Stimulated activated naive CD8-positive, alpha-beta T cell treated with anti-CD3 and anti-CD28 coated beads, Interleukin-15, amount 100 ng/mL, for 72 hours (primary cell): ENCODE measurements at places on chromosomes 12 and 14.
A peak's percentile ranks its signal among the peaks of the same experiment; 100 is the strongest.

GRCh38 chr14:61678975-61679374 is 16.3 kb upstream of the HIF1A start:
- DNase-seq, result no peak

DNA sequence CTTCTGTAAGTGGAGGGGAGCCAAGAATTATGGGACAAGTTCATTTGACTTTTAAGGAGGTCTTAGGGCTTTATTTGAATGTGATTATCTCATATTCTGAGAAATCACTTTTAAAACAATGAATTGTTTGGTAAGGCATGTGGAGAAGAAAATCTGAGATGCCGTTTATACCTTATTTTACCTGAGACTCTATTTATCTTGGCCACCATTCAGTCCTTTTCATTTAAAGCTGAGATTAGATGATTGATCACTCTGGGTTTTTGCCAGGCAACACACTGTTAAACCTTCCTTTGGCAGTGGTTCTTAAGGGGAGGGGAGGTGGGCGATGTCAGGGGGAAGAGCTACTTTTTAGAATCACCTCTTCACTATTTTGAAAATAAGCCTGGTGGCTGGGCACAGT is 11.4 kb downstream of the CAND1 start:
- no peak for DNase-seq

DNA sequence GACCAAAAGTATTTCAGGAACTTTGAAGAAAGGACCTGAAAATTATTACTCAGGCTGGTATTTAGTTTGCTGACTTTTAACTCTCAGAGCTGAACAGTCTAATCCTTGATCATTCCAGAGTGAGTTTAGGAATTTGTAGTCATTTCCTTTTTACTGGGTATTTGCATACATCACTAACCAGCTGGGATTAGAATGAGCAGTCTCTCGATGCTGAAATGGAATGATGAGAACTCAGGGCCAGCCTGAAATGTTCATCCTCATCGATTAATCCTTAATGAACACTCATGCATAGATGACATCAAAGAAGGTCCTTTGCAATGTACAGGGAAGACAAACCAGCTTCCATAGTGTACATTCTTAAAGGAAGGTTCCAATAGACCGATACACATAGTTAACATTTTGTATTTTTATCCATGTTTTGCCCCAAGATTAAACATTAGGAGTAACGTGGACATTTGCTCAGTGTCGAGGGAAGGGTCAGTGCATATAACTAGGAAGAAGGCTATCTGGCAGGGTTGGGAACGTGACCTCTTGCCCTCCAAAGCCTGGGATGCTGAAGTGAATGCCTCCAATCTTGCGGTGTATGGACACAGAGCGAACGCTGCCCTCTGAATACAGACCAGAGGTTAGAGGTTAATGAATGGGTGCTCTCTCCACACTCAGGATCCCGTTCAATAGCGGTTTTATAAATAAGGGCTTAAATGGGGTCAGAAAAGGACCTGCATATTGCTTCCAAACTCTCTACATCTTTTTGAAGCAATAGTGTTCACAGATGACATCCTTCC is 14.5 kb downstream of the FBXL14 start:
- no peak for DNase-seq

DNA sequence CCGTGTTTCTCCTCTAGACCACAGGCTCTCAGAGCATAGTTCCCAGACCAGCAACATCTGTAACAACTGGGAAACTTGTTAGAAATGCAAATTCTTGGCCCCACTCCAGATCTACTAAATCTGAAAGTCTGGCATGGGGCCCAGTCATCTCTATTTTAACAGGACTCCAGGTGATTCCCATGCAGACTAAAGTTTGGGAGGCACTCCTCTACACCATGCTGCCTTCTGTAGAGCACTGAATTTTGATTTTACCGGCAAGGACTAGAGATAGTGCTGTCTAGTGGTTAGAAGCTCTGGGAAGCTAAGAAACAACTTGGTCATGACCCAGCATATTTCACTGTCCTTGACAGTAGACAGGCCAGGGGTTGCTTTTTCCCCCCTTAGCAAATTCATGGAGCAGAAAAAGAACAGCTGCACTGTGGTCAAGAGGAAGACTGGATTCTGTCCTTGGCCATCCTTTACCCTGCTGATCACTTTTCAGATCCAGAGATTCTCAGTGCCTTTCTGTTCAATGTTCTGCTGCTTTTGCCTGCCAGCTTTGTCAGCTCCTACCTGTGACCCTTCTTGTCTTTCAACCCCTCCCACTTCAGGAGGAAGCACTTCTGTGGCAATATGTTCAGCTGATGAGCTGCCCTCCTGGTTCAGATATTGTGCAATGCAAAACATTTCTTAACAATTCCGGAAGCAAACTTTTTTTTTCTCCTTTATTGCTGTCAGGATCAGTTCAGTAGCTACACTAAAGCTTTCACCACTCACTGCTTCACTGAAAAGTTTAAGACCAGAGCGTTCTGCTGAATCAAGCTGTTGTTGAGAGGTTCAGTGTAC is 133.8 kb upstream of the NUDT4 start:
- DNase-seq, result peak; percentile 38

DNA sequence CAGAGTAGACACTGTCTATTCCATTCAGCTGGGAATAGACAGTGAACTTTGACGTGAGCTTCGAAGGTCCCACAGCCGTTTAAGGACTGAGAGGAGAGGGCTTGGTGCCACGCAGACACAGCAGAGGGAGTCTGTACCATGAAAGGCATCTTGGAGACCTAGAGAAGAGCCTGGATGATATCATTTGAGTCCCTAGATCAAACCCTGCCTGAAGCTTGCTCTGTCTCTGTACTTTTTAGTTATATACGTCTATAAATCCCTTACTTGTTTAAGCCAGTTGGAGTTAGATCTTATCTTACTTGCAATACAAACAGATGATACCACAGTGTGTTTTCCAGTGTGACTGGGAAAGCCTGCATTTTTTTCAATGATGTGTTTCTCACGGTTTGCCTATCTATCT is 128.9 kb upstream of the RTL1 start:
- no peak for DNase-seq

DNA sequence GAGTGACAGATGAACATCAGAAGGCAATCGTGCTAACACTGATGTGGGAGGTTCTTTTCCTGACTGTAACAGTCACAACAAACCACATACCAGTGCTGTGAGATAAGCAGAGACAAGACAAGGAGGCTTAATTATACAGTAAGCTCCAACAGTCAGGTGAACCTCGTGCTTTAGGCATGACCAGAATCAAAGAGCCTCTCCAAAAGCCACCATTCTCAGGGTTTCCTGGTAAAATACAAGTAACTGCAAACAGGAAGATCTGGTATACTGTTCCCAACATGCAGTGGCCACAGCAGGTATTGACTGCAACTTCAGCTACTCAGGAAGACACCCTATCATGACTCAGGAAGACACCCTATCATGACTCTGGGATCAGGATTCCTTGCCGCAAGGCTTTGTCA is 47.3 kb upstream of the GTF2A1 start:
- DNase-seq, result no peak
